Adrenal gland (tissue), 19 donors: ENCODE measurements at places on chromosomes 13 and 19. TPM values are rescaled to one million over a fixed set of nuclear protein-coding genes. Genes with fewer than 3 reads are reported as not detected.
A peak's percentile ranks its signal among the peaks of the same experiment; 100 is the strongest.

- DNase-seq, result peak; percentile 90
These were observed at the start of gene CDK8 for GRCh38 chr13:26253787-26254582. Gene CDK8 (plus strand): TSS chr13:26254129. CDS start chr13:26254642, 513 bp downstream.

- DNase-seq, result no peak
These were observed 176.2 kb upstream of the UFM1 start for GRCh38 chr13:38173403-38173802.

DNA sequence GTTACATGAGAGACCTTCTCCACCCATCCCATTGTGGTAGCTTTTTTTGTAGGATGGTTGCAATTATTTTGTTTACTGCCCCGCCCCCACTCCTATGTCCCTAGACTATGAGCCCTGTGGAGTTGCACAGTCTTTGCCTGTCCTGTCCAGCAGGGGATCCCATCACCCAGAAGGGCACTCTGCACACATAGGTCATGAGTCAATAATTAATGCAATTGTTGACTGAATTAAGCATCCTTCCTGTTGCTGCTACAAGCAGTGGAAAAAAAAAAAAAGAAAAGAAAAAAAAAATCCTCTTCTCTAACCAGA, 14.2 kb downstream of the C19orf81 start:
- no peak for DNase-seq

Gene SLC25A15
- 6.6 TPM for total RNA-seq

DNA sequence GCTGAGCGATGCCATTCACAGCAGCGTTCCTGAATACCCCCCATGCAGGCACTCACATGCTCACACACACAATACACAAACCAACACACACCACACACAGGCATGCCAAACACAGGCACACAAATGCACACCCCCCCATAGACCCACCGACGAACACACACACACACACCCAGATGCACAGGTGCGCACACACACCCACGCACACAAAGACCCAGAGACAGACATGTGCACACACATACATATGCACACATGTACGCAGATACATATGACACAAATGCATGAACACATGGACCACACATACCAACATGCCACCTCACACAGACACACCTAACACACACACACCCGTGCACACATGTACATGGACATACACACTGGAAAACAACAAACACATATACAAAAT, 7.0 kb upstream of the CSNK1G2 start:
- DNase-seq, result no peak

Gene DZIP1
- 9.1 TPM for total RNA-seq

- no peak for DNase-seq
These were observed 27.3 kb downstream of the EPSTI1 start for GRCh38 chr13:42964761-42965161.

Gene KEAP1
- total RNA-seq, result 79.6 TPM

Gene CDX2
- not detected for total RNA-seq

DNA sequence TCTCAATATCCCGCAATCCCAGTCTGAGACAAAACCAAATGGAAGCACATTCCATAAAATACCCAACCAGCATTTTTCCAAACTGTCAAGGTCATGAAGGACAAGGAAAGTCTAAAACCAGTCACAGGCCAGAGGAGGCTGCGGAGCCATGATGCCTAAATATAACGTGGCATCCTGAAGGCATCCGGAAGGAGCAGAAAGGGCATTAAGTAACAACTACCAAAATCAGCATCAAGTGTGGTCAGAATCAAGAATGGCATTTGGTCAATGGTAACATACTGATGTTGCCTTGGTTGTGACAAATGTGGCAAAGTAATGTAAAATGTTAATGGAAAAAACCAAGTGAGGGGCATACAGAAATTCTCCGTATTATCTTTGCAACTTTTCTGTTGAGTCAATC, 3.5 kb upstream of the ATF5 start:
- DNase-seq, result no peak

- DNase-seq, result peak; percentile 92
These were observed 9.4 kb downstream of the ABHD17A start for GRCh38 chr19:1875646-1876495.

DNA sequence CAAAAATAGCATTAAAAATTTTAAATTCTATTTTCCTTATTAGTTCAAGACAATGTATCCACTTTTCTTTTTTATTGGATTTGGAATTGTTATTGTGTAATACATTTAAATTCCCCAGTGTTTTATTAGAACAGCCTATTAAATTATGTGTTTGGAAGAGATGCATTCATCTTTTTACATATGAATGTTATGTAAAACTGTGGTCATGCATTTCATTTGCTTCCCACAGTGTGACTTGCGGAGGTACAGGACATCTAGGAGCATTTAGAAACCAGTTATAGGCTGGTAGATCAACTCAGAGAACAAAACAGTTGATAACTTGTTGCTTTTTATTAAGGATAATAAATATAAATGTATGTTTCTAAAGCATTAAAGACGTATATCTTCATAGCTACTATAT, 335.5 kb upstream of the TMTC4 start:
- no peak for DNase-seq

- no peak for DNase-seq
These were observed 33.3 kb downstream of the TIMM13 start for GRCh38 chr19:2394054-2394441.

- DNase-seq, result no peak
These were observed 990 bp downstream of the MYO9B start for GRCh38 chr19:17076543-17076991.

- DNase-seq, result no peak
These were observed 555 bp downstream of the NR2C2AP start for GRCh38 chr19:19202707-19203011.

DNA sequence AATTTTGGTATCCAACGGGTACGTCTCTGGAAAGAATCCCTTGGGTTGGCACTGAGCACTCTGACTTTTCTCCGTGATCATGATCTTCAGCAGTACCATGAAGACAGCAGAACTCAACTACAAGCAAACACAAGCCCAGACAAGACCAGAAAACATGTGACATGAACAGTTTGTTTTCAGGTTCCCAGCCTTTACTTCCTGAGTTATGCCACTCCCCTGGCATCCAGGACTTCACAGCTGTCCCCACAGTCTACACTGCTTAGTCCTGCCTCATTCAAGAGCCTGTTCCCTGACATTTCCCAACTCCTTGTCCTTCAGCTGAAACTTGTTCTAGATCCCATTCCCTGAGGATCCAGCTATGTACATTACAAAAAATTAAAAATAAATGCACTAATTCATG, 4.9 kb upstream of the N4BP2L1 start:
- DNase-seq, result no peak

DNA sequence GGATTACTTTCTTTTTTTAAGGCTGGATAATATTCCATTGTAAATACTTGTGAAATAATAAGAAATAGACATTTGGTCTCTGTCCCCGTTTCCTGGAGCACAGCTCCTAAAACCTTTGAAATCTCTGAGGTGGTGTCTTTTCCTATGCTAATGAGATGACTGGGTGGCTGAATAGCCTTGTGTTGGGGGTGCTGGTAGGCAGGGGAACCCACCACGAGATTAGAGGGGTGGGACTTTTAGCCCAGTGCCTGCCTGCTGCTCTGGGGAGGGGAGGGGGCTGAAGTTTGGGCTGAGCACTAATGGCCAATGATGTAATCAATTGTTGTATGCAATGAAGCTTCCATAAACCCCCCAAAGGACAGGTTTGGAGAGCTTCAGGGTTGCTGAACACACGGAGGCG, 175.7 kb downstream of the FGF9 start:
- no peak for DNase-seq

Gene KLHL26
- 14.2 TPM for total RNA-seq

- peak; percentile 36 for DNase-seq
These were observed 232.0 kb downstream of the B3GLCT start for GRCh38 chr13:31431722-31432137.

Gene CD37
- total RNA-seq, result 13.5 TPM

- peak; percentile 77 for DNase-seq
These were observed 14.8 kb upstream of the ATP8B3 start for GRCh38 chr19:1826557-1827521.

Gene SPIB
- not detected for total RNA-seq

- no peak for DNase-seq
These were observed 10.6 kb downstream of the FPR2 start for GRCh38 chr19:51771376-51772130.

- DNase-seq, result no peak
These were observed 11.2 kb downstream of the UNC13A start for GRCh38 chr19:17677002-17677401.

DNA sequence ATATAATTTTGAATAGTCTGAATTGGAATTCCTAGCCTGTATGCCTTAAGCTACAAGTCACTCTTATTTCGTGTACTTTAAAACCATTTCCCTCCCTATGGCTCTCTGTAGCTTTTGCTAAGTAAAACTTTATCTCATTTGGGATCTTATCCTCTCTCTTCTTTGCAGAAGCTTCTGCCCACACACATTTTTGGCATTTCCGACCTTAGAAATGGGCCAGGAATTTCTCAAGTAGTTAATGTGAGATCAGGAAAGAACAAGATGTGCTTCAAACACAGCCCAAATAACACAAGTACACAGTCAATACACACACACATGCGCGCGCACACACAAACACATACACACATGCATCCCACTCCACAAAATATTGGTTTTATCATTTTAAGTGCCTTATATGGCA, 931.0 kb upstream of the MIR17HG start:
- DNase-seq, result no peak
